Cortex of kidney (tissue), 1 donor: ENCODE measurements at places on chromosomes 1 and 21.

DNA sequence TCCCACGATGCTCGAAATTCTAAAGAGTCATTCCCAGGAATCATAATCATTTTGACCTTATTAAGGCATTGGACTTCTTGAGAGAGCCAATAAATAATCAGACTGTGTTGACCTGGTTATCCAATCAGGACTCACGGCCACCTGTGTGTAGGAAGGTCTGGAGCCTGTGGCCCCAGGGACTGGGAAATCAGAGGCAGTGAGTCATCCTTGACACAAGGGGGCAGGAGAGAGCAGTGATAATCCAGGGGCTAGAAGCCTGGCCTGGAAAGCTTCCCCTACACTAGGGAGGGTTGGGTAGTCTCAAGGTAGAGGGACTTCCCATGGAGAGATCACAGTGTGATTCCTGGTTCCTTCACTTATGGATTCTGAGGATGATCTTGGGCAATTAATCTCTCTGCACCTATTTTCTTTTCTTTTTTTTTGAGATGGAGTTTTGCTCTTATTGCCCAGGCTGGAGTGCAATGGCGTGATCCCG is 4.7 kb downstream of the MR1 start:
- DNase-seq: no peak

DNA sequence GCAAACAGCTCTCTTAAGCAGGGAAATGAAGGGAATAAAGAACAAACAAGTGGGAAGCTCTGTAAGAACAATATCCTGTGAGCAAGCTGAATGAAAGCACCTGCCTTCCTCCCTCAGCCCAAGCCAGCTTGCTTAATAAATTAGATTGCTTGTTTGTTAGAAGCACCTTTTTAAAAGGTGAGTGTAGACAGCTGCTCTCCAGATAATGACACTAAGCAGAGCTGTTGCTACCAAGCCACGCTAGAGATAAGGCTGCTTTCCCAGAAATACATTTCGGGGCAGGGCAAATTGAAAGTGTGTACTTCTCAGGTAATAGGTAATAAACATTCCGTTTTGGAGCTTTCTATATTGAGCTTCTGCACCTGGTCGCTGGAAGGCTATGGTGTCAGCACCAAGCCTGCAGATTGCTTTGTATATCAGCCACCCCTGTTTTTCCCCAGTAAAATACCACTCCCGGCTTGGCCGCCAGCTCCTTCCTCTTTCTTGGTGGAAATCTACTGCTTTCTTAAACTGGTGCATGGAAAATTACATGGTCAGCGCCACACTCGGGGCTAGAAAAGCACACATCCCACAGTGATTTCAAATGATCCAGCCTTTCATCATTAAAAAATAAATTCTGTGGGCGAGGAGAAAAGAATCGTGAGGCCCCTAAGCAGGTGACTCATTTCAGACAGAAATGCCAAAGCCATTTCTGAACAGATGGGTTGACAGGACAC is 151.3 kb downstream of the ETS2 start:
- DNase-seq: no peak

GRCh38 chr1:206935491-206936067 is 10.7 kb downstream of the PIGR start:
- no peak for DNase-seq

DNA sequence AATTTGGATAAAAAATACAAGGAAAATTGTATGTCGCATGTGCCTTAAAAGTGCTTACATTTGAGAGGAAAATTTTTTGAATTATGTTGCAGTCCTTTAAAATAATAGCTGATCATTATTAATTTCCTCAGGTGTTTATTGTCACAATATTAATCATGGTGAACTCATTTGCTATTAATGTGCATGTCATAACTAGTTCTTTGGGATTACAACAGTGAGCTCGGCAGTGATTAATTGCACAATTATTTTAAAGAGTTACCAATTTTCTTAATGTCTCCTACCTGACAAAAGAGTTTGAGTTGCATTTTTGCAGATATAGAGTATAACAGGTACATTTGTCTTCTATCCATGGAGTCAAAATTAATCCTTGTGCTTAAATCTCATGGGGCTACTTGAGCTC is 854.3 kb downstream of the BRINP3 start:
- DNase-seq: no peak

- DNase-seq: no peak
Measured at GRCh38 chr1:220426989-220427388, 100.9 kb upstream of the MARK1 start.

DNA sequence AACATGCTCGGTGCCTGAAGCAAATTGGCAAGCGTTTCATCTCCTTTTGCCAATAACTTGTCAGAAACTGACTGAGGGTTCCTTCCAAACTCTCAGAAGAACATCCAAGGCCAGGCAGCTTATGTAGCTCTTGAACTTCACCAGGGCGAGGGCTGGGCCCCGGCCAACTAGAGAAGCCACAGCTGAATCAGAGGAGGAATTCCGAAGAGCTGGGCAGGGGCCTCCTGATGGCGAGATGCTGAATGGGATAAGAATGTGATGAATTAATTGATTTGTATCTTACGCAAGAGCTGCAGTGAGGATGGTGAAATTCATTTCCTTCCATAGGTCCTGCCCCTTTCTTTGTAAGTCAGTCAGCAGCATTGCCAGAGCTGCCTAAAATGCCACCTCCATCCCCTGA is 345.8 kb downstream of the KIF26B start:
- DNase-seq: no peak

- no peak for DNase-seq
Measured at GRCh38 chr1:91537281-91537986, 36.8 kb downstream of the CDC7 start.

DNA sequence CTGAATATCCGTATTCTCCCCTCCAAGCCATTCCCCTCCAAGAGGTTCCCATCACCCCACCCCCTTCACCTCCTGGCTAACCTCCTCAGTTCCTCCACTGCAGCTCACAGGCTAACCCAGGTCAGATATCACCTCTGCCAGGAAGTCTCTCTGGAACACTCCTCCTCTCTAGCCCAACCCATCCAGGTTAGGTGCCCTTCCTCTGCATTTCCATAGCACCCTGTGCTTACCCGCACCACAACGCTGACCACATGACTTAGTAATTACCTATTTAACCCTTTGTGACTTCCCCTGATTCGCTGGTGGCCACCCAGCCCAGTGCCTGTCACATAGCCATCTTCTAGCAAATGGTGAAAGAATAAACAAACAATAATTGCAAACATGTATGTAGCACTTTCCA is 49.5 kb upstream of the IFFO2 start:
- no peak for DNase-seq

DNA sequence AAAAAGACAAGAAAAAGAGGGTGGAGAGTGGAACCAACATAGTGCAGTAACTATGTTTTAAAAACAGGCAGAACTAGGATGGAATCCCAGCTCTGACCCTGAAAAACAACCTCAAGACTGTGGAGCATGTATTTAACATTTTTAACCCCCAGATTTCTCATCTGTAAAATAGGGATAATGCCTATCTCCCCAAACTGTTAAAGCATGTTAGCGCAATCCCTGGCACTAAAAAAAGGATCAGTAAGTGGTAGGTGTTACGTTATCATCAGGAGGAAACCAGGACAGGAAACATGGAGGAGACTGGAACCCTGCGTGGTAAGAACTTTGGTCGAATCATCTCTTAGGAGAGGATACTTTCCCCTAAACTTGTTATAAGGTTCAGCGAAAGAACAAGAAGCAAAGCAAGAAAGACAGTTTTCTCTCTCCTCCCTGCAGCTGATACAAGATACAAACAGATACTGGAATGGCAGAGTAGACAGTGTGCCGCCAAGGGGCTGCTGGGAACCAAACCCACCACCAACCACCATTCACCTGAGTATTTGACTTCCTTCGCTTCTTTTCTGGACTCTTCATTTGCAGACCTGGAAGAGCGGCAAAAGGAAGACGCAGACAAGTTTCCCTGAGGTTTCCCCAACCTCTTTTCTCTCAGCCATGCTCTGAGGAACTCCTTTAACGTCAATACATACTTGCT is 991 bp downstream of the PYGO2 start:
- DNase-seq: no peak

DNA sequence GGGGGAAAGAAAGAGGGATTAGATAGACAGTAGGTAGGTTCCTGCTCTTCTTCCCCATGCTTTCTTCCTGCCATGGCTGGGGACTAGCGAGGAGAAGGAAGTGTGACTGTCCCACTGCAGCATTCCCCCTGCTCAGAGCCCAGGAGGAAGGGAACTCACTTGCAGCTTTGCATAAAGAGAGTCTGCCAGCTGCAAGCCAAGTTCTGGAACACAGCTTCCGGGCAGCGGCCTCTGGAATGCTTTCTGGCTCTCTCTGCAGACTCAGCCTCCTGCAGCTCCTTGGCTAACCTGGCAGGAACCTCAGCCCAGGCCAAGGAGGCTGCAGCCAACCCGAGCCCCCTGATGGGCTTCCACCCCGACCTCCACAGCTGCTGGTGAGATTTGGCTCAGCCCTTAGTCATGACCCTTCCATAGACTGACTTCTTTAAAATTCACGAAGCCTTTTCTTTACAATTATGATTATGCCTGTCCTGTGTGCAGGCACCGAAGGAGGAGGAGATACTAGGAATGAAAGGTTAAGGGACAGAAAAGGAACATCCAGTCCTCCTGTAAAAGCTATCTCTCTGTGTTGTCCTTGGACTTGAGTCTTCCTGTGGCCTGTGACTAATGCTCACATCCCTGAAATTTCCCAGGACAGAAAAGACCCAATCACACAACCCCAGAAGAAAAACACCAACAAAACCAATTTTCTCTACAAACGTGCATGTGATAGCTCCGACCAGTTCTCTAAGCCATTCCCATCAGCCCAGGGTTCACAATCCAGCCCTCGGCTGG is 108.2 kb upstream of the OLIG2 start:
- no peak for DNase-seq

GRCh38 chr1:204744107-204744779 is 58.7 kb upstream of the LRRN2 start:
- no peak for DNase-seq

DNA sequence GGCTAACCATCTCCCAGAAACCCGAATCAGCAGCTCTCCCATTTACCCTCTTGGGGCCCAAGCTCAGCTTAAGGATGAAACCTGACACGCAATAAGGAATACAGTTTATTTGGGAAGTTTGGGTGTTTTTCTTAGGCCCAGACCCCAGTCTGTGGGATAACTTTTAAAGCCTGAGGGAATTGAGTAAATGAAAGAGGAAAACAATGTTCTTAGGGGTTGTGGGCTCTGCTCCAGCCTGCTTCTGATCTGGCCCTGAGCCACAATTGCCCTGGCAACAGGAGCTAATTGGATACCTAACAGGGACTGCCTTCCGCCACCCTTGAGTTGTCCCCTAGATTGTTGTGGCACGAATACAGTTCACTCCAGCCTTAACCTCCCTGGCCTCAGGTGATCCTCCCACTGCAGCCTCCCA is 20.1 kb downstream of the DYRK3 start:
- no peak for DNase-seq

GRCh38 chr1:103416681-103417286 is 108.7 kb upstream of the RNPC3 start:
- no peak for DNase-seq

DNA sequence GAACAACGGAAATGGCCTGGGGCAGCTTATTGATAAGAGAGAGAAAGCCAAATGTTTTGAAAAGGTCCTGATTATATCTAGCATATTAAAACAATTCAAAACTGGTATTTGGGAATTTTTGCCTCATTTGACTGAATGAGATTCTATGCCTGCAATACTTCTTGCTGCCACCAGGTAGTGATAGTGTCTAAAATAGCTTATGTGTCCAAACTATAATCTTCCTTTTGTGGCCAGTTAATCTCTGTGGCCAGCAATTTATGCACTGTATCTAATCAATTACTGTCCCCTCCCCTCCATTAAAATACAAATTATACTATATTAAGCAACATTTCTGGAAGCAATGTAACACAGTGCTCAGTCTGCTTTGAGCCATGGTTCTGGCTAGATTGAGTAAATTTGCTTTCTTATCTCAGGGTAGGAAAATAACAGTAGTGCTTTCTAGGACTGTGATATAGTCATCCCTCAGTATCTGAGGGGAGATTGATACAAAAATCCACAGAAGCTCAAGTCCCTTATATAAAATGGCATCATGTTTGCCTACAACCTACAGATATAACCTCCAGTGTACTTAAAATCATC is 91.8 kb downstream of the FOXD2 start:
- no peak for DNase-seq

DNA sequence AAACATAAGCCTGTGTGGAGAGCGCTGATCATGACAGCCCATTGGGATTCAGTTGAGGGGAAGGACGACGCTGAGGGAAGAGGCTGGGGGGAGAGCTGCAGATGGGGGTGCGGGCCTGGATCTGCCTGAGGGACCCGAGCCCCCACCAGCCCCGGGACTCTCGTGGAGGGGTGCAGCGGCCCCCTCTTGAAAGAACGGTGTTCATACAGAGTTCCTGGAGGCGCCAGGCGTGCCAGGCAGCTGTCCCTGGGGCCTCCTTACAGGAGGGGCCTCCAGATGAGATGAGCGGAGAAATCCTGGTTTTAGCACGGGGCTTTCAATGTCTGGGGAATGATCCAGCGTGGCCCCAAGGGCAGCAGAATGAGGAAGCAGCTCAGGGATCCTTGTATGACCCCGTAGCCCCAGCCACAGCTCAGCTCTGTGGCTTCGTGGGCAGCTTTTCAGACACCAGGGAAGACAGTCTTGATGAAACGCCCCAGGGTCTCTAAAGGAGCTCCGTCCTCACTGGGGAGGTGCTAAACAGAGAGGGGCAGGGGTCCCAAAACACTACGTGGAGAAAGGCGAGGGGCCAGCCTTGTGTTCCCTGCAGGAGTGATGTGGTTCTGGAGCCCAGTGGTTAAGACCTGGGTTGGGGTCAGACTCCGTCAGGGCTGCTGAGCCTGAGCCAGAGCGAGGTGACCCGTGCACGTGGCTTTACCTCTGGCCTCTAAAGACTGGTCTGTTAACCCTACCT is 7.2 kb upstream of the DSCAM start:
- DNase-seq: no peak

DNA sequence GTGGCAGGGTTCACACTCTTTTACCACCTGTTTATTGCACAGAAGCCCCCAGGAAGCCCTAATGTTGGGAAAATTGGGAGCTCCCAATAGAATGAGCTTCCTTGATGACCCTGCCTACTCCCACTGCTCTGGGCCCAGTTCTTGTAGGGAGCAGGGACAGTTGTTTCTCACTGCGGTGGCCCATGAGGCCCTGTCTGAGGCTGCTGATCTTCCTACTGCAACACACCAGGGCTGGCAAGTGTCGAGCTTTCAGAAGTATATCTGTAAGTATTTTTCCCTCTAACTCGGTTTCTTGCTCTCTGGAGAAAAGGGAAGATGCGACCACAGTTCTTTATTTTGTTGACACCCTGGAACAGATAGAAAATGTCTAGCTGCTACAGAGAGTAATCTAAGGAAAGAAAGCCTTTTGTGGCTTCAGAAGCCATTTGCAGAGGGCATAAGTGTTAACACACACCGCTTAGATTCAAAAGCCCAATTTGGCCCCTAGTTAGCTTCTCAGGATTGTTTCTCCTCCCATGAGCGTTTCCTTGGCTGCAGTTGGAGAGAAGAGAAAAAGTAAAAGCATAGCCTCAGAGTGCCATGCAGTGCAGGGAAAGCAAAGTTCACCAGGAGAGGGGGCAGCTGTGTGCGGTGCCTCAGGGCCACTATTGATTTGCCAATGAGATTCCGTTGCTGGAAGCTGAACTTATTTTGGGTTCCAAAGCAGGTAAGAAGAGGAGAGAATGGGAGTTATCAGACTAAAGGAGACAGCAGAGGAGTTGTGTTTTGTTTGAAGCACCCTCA is 102.6 kb downstream of the SELENOF start:
- no peak for DNase-seq

- no peak for DNase-seq
Measured at GRCh38 chr21:42073145-42074099, 2.3 kb downstream of the UMODL1 start.
